ENCODE measurements at places on chromosomes 1 and 21.

DNA sequence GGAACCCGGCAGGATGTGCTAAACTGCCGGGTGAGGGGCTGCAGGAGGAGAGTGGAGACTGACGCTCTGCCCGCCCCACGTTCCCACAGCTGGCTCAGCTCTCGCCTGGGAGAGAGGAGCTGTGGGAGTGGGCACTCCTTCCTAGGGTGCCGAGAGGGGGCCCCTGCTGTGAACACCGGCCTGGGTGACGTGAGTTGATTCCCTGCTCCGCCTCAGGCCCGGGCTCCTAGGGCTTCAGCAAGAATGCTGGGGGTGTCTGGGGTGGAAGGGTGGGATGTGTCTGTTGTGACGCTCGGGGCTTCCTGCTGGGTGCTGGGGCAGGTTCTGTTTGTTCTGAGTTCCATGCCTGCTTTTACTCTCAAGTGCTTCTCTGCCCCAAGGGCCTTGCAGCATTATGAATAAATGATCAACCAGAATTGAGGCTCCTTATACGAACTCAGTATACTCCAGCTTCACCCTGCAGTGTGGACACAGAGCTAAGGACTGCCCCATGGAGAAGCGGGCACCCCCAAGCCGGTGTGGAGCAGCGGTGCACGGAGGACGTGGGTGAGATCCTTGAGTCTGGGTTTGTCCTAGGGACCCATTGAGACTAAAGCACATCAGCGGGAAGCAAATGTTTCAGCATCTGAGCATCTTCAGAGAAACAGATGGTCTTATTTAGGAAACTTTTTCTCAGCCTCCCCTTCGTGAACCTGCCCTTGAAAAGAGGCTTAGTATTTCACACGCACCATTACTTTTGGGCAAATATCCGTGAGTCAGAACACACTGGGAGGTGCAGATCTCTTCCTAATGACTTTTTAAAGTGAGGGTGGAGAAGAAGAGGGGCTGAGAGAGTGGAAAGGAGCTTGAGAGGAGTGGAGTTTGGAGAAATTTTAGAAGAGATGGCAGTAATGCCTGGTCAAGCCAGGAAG is 41.7 kb downstream of the SYT6 start:
- DNase-seq: no peak

DNA sequence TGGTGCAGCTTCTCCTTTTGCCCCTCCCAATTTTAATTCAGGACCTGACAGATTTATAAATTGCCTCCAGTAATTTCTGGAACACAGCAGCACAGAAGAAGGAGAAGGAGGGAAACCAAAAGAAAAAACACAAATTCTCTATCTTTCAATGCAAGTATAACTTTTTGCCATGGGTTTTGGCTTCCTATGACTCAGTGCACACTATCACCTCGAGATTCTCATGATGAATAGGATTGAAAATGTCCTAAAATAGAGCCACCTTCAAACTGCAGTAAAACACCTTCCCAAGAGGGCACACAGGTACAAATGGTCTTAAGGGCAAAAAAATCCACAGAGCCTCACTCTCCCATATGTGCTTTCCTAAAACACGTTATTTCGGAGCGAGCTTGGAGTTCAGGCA is 113.6 kb downstream of the HLCS start:
- DNase-seq: no peak

GRCh38 chr1:56696663-56697062 is 51.5 kb downstream of the PRKAA2 start:
- DNase-seq: no peak

DNA sequence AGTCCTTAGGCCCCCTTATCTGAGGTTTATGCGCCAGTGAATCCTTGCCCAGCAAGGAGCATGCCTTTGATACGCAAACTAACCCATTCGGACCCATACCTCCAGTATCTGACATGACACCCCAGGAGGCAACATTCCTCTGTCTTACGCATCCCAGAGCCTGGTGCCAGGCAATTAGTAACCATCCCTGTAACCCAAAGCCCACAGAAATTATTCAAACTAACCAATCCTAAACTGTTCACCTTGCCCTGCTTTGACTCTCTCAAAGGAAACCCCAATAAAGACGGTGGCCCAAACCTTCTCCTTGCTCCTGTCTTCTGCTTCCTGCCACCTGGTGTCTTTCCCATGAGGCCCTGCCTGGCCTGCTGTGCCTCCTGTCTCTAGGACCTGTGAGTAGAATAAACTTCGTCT is 36.4 kb downstream of the ZNF496 start:
- no peak for DNase-seq

DNA sequence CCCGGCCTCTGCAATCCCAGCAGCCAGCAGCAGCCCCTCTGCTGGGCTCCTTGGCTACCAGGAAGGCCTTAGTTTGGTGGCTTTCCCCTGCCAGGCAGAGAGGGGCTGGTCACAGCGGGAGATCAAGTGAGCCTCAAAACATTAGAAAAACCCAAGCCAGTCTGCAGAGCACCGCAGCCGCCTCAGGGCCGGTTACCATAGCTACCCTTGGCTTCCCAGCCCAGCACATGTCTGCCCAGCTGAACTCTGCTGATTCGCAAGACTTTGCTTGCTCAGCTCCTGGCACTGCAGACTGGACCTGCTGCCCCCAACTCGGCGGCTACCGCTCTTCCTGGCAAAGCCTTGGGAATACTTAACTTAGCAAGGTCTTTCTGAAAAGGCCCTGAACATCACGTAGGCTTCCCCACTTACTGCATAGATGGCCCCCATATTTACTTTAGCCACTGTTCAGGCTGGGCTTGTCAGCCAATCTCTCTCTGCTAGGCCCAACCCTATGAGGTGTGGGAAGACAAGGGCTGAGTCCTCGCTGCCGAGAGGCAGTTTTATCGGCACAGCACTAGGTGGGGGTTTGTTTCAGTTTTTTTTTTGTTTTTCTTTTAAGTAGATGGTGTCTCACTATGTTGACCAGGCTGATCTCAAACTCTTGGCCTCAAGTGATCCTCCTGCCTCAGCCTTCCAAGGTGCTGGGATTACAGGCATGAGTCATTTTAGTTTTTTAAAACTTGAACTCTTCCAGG is 28.6 kb upstream of the PLEKHG5 start:
- no peak for DNase-seq

- DNase-seq: no peak
These were observed 160.8 kb downstream of the VAV3 start for GRCh38 chr1:107804134-107804533.

DNA sequence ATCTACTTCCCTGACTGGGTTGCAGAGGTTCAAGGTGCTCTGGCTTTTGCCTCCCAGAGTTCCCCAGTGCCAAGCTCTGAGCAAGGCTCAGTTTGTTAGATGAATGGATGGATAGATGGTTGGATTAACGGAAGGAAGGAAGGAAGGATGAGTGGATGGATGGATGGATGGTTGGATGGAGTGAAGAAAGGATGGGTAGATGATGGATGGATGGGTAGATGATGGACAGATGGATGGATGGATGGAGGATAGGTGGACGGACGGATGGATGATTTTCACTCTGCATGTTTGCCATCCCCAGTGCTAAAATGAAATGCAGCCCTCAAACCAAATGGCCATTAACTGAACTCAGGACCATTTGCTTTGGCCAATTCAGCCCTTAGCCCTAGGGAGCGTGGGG is 27.4 kb upstream of the TENT5C start:
- DNase-seq: no peak

GRCh38 chr1:184878002-184878401 is 96.3 kb downstream of the NIBAN1 start:
- DNase-seq: peak; percentile 32

DNA sequence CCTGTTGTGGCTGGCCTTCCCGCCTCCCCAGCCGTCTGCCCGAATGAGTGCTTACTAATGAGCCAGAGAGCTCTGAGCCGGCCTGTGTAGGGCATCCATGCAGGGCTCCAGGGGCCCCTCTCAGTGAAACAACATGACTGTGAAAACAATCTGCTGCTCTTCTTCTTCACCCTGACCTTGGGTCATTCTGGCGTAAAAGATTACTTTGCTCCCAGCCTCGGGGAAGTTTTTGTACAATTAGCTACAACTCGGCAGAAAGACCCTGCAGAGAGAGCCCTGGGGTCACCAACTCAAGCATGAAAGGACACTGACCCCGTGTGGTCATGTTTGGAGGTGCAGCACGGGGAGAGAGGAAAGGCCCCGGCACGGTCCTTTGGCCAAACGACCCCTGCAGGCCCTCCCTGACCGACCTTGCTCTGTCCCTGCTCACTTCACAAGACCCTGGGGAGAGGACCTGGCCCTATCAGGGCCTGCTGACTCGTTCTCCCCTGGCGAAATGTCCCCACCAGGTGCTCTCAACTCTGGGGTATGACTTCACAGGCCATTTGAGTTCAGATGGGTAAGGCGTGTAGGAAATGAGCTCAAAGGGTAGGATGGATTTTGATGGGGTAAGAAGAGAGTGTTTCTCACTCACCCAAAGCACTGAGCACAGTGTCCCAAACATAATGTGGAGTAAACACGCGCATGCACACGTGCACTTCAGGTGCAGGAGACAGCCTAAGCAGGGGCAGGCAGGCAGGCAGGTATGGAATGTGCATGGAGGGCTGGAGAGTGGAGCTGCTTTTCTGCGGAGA is 22.9 kb upstream of the FAM20B start:
- DNase-seq: peak; percentile 62

DNA sequence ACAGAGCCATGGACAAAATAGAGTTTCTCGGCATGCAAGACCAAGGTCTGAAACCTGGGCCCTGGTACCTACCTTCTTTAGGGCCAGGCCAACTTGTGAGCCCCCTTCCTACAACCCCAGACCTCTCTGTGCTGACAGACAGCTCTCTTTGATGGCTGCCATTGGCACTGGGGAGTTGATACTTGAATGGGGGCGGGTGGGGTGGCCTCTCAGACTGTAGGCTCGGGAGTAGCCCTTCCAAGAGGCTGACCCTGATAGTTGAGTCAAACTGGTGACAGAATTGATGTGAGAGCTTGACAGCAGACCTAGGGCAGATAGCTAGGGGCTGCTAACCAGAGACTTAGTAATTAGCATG is 44.7 kb upstream of the PSEN2 start:
- DNase-seq: no peak

DNA sequence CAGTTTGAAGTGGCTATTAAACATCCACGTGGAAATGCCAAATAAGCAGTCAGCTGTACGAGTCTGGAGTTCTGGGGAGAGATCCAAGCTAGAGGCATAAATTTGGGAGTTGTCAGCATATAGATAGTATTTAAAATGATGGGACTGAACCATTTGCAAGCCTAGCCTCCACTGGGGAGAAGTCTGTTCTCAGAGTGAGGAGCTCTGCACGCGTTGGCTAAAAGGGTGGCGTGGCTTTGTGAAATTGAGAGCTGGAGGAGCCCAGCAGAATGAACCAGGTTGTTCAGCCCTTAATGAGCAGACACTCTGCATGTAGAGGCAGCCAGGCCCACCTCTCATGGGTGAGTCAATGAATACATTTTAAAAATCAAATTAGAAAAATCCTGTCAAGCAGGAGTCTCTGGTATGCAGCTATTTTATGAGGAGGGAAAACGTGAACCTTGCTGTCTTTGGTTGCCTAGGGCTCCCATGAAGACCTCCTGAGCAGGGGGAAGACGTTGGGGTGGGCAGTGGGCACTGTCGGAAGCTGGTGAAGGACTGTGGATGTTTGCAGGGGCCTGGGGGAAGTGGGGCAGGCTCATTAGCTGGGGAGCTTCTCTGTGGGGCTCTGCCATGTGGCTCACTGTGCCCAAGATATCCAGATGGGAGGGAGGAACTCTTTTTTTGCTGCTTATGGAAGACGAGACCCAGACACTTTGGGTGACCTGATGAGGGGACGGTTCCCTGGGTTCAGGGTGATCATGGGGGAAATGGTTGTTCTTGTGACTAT is 18.8 kb downstream of the TMCC2 start:
- no peak for DNase-seq

DNA sequence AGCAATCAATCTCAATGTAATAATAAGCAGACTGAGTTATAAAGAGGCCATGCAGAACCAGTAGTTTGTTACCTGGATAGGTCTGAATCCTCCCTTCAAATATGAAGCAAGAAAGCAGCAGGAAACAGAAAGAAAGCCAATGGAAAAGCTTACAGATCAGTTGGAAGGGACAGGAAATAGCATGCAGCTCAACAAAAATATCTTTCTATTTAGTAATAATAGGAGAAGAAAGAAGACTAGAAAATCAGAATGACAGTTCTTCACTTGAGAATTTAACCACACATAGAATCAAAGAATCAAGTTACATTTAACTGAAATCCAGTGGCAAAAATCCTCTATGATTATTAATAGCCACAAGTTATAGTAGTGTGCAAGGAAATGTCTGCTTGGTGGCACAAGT is 194.4 kb downstream of the EIF4G3 start:
- no peak for DNase-seq

DNA sequence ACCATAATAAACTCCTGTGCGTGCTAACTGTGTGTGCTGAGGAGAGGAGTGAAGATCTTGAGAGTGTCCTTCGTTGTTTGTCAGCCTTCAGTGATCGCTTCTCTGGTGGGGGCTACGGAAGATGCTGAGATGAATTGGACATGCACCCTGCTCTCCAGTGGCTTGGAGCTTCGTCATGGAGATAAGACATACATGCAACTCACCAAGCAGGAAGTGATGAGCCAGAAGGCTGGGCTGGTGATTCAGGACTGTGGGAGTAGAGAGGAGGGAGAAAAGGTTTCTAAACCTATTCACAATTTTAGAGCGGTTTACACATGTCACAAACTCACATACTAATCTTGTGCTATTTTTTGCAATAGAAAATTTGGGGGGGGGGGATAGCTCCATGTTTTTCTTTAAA is 128.9 kb upstream of the ADAR start:
- DNase-seq: no peak

- DNase-seq: peak; percentile 73
These were observed 188.4 kb downstream of the BACH1 start for GRCh38 chr21:29487154-29487553.

- no peak for DNase-seq
These were observed 123.9 kb downstream of the SMYD3 start for GRCh38 chr1:246383239-246383589.

DNA sequence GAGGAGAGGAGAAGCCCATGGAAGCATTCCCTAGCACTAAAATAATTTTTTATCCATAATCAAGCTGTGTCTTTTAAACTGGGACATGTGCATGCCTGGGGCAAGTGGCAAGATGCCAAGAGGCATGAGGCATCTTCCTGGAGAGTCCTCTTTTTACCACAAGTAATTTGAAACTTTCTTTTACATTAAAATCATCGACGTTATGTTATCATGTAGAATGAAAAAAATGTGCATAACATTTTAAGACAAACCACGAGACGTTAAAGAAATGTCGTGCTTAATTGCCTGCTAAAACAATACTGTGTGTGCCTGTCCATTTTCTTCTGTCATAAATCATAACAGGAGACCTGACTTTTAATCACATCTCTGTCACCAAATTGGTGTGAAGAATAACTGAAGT is 1.5 kb downstream of the STYXL2 start:
- DNase-seq: no peak

DNA sequence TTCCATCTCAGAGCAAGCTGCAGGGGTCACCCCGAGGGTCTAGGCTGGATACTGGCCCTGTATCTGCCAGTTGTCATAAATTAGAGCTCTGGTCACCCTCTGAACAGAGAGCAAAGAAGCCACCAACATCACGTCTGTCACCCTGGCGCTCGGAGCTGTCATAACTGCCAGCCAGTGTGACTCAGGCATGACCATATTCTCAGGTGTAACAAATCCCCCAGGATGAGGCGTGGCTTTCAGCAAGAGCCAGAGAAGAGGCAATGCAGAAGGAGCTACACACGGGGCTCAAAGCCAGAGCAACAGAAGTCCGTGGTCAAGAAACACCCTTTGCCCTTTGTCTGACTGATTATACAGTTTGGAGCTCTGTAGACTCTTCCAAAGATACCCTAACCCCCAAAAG is 40.0 kb downstream of the PRAMEF20 start:
- no peak for DNase-seq

- DNase-seq: no peak
These were observed 119.3 kb downstream of the SYT2 start for GRCh38 chr1:202590975-202591411.
